NCI-H2107 (cell line): ENCODE measurements at places on chromosomes 7 and 10.
A peak's percentile ranks its signal among the peaks of the same experiment; 100 is the strongest.

- DNase-seq, result no peak
Measured at GRCh38 chr7:124603066-124603465, 162.5 kb downstream of the GPR37 start.

- no peak for DNase-seq
Measured at GRCh38 chr10:12597788-12598765, 248.7 kb downstream of the CAMK1D start.

DNA sequence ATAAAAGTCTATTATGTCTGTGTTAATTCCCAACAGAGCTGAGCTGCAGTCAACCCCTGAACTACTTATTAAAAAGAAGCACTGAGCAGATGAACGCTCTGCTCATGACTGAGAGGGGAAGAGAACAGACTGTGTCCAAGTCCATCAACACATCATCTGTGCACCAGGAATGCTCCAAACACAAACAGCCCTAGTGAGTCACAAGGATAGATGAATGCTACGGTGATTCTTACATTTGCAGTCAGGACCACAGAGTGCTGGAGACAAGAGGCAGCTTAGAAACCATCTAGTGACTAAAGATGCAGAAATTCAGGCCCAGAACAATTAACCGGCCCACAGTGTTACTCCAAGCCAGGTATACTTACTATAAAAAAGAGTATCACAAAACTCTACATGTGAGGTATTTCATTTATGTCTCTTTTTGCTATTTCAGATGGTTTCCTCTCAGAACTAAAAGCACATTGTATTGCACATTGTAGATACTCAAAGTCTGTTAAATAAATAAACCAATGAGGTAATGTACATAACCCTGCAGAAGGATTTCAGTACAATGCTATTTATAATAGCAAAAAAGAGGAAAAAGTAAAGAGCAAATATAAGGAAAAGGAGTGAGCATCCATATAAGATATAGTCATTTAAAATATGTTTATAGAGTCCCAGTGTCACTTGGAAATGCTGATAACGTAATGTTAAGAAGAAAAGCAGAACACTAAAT is 159.2 kb downstream of the KCNMA1 start:
- no peak for DNase-seq

GRCh38 chr7:105655500-105656380 is 74.4 kb upstream of the EFCAB10 start:
- no peak for DNase-seq

- no peak for DNase-seq
Measured at GRCh38 chr7:67652937-67653336, 656.3 kb downstream of the TYW1 start.

DNA sequence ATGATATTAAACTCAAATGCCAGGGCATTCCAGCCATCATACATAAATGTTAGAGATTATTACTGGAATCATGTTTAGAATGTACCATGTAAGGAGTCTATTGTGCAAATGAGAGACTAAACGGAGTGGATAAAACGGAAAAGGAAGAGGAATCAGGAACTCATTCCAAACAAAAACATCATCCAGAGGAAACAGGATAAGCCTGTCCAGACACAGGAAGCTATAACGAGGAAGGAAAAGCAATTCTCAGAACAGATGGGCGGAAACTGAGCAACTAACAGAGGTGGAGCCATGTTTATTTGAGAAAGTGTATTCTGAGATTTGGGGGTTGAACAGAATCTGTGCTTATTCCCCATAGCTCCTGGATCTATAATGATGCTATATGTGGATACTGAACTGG is 52.3 kb upstream of the TRIM24 start:
- no peak for DNase-seq

DNA sequence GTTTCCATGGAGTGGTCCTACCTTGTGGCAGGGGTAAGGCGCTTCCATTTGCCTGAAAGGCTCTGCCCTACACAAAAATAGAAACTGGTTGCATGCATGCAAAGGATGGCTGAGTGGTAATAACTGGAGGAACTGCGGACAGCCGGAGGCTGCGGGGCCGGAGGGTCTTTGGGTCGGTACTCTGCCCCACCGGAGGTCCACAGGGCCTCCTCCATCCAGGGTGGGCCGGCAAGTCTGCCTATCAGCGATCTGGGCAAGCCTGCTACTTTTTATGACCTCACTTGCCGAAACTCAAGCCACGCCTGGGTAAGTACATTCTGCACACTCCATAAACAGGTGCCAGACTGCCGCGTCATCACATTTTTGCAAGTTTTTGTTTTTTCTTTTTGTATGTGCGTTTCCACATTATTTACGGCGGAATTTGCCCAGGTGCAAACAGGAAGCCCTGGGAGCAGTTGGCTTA is 30.0 kb downstream of the TACC2 start:
- no peak for DNase-seq

GRCh38 chr7:176786-177459 is 15.4 kb upstream of the FAM20C start:
- no peak for DNase-seq

- DNase-seq, result no peak
Measured at GRCh38 chr7:74544706-74545469, 91.2 kb downstream of the GTF2IRD1 start.

- no peak for DNase-seq
Measured at GRCh38 chr7:27410812-27411544, 168.4 kb downstream of the EVX1 start.

- DNase-seq, result no peak
Measured at GRCh38 chr10:60144099-60144498, 237.7 kb upstream of the CCDC6 start.

- DNase-seq, result no peak
Measured at GRCh38 chr7:23276376-23276775, 22.8 kb upstream of the MALSU1 start.

DNA sequence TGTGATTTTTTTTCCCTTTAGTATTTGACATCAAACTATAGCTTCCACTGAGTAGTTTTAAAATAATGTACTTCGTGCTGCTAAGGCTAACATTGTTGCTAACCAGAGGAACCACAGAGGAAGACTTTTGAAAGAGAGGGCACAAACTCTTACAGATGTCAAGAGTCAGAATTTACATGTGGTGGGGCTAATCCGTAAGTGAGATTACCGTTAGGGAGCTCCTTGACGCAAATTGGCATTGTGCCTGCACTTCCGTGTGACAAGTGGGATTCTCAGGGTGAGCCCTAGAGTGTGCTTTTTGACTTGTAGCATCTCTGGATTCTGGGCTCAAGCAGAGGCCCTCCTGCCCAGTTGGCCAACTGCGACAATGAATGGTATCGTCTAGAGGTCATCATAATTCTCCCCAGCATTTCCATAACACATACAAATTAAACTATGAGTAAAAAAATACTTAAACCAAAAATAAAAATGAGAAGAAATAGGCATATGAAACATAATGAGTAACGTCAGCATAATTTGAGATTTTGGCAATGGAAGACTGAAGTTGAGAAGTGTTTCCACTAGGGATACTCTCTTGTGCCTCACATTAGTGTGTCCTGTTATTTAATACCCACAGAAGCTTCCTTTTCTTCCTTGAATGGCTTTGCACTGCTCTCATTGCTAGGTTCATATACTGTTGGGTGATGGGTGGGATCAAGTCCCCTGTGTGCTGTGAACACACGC is 164.0 kb downstream of the SDK1 start:
- DNase-seq, result no peak

GRCh38 chr7:138243430-138243829 is 167.2 kb downstream of the AKR1D1 start:
- DNase-seq, result no peak

DNA sequence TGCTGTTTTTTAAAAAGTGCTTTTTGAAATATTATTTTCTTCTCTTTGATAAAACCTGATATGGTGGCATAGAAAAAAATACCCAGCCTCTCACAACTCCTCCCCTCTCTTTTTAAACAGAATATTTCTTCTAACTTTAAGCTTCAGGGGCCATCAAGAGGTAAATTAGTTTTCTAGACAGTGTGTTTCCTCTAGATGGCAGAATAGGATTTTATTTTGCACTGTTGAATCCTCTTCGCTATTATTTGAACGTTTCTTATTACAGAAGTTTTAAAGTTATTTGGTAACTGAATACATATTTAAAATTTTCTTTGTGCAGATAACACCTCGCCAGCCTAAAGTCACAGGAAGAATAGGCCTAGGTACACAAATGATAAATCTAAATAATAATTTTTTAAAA is 30.3 kb downstream of the ARL5B start:
- DNase-seq, result no peak

GRCh38 chr7:133023370-133024071 is 58.4 kb downstream of the CHCHD3 start:
- DNase-seq, result no peak

GRCh38 chr10:97519342-97519741 is 20.6 kb downstream of the UBTD1 start:
- DNase-seq, result no peak

DNA sequence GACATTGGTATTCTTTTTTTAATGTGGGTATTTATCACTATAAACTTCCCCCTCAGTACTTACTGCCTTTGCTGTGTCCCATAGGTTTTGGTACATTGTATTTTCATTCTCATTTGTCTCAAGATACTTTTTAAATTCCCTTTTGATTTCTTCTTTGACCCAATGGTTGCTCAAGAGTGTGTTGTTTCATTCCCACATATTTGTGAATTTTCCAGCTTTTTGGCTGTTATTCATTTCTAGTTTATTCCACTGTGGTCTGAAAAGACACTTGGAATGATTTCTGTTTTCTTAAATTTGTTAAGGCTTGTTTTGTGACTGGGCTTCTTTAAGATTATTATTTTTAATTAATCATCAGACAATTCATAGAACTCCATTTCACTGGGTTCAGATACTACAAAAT is 105.0 kb downstream of the EPC1 start:
- DNase-seq, result no peak

GRCh38 chr10:70927189-70927943 is 39.0 kb upstream of the PCBD1 start:
- DNase-seq, result no peak

- peak; percentile 64 for DNase-seq
Measured at GRCh38 chr7:108529341-108529740, 3.4 kb upstream of the PNPLA8 start.

DNA sequence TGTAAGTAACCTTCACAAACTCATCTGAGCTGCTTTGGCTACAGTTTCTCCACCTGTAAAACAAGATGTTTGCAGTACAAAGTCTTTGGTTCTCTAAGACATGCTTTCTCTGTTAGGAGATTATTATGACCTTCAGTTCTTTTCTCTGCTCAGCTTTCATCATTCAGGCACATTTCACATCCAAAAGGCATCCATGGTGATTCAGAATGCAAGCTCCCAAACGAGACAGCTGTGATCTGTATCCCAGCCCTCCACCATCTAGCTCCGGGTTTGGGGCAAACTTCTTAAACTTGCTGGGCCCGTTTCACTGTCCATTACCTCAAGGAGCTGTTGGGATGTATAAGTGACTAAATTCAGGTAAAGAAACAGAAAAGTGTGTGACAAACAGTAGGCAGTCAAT is 95.8 kb upstream of the COL1A2 start:
- DNase-seq, result no peak

- DNase-seq, result no peak
Measured at GRCh38 chr10:33899578-33900531, 565.4 kb upstream of the NRP1 start.

DNA sequence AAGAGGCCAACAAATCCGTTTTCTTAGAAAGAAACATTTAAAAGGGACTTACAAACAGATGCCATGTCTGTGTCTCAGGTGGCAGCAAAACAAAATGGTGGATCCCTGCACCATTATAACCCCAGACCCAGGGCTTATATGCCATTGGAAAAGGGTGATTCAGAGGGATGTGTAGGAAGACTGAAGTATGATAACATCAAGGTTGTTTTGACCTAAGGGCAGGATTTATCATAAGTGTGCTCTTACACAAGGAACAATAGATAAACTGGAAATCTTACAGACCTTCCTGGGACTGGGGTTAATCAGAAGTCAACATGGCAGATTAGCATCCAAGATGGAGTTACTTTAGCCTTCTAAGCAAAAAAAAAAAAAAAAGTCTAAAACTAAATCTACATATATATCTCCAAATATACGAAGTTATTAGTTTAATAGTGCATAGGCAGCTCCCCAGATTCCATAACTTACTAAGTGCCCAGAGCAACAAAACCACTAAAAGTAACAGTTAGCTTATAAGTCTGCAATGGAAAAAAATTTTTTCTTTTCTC is 34.3 kb upstream of the WNT16 start:
- DNase-seq, result no peak

DNA sequence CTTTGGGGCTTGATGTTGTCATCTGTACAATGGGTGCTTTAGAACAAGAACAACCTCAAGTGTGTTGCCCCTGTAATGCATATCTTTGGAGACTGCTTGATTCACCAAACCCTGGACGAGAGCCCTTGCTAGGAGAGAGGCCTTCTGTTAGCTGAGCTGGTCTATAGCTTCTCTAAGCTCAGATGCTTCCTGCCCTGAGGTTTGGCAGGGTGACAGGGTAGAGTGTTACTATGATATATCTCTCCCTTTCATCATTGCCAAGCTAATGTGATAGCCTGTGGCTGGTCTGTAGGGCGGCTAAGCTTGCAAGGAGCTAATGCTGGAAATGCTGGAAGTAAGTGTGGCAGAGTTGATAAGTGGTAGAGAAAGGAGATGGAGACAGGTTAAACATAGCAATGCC is 364.1 kb downstream of the RPS24 start:
- DNase-seq, result no peak

DNA sequence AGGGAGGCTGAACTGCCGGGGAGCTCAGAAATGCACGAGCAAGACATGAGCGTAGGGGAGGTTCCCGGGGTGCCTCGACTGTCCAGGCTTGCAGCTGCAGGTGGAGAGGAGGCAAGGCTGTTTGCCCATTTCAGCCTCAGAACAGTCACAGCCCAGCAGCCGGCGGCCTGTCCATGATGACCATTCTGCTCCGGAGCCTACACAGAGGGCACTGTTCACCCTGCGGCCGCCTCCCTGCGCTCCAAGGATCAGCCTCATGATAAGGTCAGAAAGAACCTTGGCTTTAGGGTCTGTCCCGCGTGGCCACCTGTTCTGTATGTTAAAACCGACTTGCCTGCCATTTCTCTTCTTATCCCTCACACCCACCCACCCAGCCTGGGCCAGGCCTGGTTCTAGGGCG is 21.9 kb upstream of the CFAP46 start:
- DNase-seq, result no peak

DNA sequence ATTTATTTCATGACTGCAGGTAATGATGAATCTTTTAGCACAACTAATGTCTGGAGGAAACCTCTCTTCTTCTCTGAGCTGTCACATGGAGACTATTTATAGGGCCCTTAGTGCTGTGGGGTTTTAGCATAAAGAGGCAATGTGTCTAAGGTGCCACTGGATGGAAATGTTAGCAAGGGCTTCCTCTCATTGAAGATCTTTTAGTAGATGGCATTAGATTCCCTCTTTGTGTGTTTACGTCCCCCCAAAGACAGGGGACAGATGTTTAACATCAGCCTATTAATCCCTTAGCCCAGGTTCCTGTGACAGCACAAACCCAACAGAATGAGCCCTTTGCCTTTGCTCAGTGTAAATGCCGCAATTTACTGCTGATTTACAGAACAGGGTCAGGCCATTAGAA is 208.6 kb downstream of the SKAP2 start:
- DNase-seq, result no peak

DNA sequence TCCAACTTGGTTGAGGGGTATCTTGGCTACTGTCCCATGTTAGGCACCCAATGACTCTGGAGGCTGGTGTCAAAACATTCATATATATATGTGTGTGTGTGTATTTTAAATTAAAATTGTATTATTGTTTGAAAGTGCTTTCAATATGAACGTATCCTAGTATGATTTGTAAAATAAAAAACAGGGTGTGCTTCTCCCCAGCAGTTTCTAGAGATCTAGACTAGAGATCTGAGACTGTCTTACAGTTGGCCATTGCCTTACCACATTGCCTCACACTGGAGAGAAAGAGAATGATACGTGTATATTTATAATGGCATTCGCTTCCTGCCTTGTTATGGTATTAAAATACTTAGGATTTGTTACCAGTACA is 1.2 kb downstream of the BAG3 start:
- no peak for DNase-seq
